ENCODE measurements at places on chromosomes 16 and 17.

GRCh38 chr17:65147955-65148354 is 10.8 kb downstream of the RGS9 start:
- DNase-seq: no peak

- no peak for DNase-seq
These were observed 60.0 kb downstream of the HSD17B2 start for GRCh38 chr16:82094942-82095540.

GRCh38 chr16:14202697-14203096 is 131.6 kb downstream of the MRTFB start:
- no peak for DNase-seq

GRCh38 chr17:29566473-29567303 is at the start of gene ABHD15:
Gene ABHD15, minus strand, starts transcription at chr17:29567037. Its CDS starts 71 bp downstream, at chr17:29566966.
- DNase-seq: peak; percentile 36

- DNase-seq: no peak
These were observed 22.5 kb downstream of the AXIN2 start for GRCh38 chr17:65538675-65539529.

Measured in activated T-cell treated with anti-CD3 and anti-CD28 coated beads for 4 hours (primary cell).